ENCODE measurements at places on chromosomes 1 and 21.

GRCh38 chr1:160658814-160659193, 12.0 kb upstream of the SLAMF1 start:
- no peak for DNase-seq

DNA sequence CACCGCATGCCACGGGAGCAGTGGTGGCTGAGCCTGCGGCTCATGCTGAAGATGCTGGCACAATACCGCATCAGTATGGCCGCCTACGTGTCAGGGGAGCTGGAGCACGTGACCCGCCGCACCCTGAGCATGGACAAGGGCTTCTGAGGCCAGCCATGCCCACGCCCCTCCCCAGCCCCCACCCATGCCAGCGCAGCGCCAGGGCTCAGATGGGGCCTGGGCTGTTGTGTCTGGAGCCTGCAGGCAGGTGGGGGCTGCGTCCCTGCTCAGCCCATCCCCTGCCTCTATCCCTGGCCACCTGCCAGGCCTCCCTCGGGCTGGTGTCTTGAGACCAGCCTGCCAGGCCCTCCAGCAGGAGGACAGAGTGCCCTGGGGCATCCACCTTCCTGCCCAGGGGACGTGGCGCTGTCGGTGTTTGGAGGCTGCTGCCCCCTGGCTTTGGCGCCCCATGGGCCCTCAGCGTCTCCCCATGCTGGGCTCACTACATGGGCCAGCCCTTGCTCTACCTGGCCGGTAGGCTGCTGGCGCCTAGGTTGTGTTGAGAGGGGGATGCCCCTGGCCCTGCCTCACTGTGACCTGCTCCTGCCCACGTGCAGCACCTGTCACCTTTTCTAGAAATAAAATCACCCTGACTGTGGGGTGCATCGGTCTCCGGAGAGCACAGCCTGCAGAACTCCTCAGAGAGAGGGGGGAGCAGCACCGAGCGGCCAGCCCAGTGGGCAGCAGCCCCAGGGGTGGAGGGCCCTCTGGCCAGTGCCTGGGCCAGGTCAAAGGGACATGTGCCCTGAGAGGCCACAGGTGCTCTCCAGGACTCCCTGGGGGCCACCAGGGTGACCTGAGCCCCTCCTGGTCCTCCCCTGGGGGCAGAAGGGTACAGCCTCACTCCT, 12.2 kb downstream of the CFAP410 start:
- no peak for DNase-seq

DNA sequence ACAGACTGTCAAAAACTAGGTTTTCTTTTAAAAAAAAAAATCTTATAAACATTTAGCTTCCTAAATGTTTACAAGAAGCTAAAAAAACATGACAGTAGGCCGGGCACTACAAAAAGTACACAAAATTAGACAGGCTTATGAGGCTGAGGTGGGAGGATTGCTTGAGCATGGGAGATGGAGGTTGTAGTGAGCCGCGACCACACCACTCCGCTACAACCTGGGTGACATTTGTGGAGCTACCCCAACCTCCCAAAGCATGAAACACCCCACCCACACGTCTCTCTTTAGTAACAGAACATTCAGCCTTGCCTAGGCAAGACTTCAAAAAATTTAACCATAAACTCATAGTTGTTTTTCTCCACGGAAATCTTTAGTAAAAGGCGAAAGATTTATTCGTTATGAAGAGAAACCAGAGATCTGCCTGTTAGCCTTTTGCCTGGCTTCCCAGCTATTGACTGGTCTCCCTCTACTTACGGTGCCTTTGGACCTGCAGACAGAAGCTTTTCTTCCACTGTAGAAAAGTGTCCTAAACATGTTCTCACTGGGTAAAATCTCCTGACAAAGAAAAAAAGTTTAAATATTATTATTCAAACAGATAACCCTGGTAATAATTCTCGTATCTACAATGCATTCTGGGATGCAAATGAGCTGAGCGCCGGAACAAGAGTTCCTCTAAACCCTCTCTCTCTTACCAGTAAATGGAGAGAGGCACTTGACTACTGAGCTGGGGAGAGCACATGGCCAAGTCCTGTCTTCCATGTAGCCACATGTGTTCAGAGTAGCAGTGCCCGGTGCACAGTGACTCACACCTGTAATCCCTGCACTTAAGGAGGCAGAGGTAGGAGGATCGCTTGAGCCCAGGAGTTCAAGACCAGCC, 9.2 kb downstream of the RNU5D-1 start:
- no peak for DNase-seq

GRCh38 chr1:160159846-160160245, 8.4 kb downstream of the ATP1A4 start:
- no peak for DNase-seq

GRCh38 chr21:42666925-42667324, 13.5 kb downstream of the PDE9A start:
- no peak for DNase-seq

DNA sequence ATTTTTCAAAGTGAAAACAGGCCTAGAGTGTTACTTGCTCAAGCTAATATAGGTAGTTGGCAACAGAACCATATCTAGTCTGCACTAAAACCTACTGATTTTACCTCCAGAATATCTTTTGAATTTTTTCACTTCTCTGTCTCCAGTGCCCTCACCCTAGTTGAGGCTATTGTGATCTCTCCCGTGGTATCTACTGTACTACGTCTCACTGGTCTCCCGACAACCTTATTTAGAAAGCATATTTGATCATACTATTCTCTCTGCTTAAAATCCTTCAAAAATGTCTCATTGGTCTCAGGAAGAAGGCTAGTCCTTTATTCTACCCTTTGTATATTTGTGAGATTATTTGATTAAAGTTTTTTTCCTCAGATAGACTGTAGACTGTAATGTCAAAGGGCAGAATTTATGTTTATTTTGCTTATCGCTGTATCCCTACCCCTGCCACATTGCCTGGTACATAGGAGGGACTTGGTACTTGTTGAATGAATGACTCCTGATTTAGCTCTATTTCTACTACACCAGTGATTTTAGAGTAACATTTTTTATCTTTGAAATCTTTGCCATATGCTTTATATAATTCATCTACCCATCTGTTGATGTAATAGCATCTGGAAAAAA, 135.5 kb upstream of the KIAA1614 start:
- no peak for DNase-seq

- DNase-seq, result no peak
Observed at GRCh38 chr1:24415910-24416665, 486 bp downstream of the NIPAL3 start.

- no peak for DNase-seq
Observed at GRCh38 chr1:100921110-100921706, 25.3 kb downstream of the SLC30A7 start.

DNA sequence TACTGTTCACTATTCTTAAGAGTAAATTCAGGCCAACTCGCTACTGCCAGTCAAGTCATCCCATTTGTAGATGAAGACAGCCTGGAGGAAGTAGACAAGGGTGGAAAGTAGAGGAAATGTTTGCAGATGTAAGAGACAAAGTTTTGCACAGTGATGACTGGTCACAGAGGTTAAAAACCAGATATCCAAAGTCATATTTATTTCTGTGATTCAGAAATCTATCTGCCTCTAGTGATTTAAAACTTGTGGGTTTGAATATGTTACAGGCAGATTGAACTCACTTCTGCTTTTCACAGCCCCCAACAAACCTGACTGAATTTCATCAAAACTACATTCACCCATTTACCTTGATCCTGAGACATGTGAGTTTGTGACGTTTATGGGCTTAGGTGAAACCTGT, 484.7 kb upstream of the C1orf87 start:
- no peak for DNase-seq

Data from upper lobe of left lung (tissue), 6 donors.